ENCODE measurements at places on chromosomes 16 and 17. TPM values are rescaled to one million over a fixed set of nuclear protein-coding genes. Genes with fewer than 3 reads are reported as not detected.

The HNF1B gene
- total RNA-seq: not detected

The DNASE1L2 gene
- total RNA-seq: 4.8 TPM

The ANKFN1 gene
- not detected for total RNA-seq

The CDH8 gene
- total RNA-seq: not detected

The G6PC1 gene
- not detected for total RNA-seq

The PAQR4 gene
- total RNA-seq: 1.5 TPM

The TOX3 gene
- total RNA-seq: not detected

The CCL16 gene
- total RNA-seq: not detected

The WIPF2 gene
- total RNA-seq: 34.7 TPM

The CYGB gene
- total RNA-seq: not detected

The ZNF646 gene
- total RNA-seq: 46.9 TPM

The ZNF469 gene
- 0.61 TPM for total RNA-seq

The TGFB1I1 gene
- 0.49 TPM for total RNA-seq

The OSGIN1 gene
- total RNA-seq: 1.2 TPM

The TBC1D16 gene
- total RNA-seq: 1.8 TPM

The KRT28 gene
- total RNA-seq: not detected

The CUEDC1 gene
- total RNA-seq: 0.90 TPM

The ACE gene
- total RNA-seq: 56.7 TPM

The CALB2 gene
- total RNA-seq: not detected

The GPATCH8 gene
- total RNA-seq: 70.6 TPM

The NPIPA3 gene
- 2.5 TPM for total RNA-seq

The AGRP gene
- not detected for total RNA-seq

The TEFM gene
- 20.2 TPM for total RNA-seq

The CSH1 gene
- not detected for total RNA-seq

The ARSG gene
- total RNA-seq: 13.6 TPM

The EXOC3L1 gene
- not detected for total RNA-seq

The TLCD3B gene
- total RNA-seq: not detected

The TP53TG3C gene
- not detected for total RNA-seq

The GPR142 gene
- total RNA-seq: not detected

The DOC2B gene
- not detected for total RNA-seq

The KRT40 gene
- not detected for total RNA-seq

The GAST gene
- total RNA-seq: not detected

The KREMEN2 gene
- total RNA-seq: not detected

The KIAA0513 gene
- 17.7 TPM for total RNA-seq

The KRT23 gene
- total RNA-seq: not detected

The PSKH1 gene
- 25.1 TPM for total RNA-seq

The SLC38A8 gene
- not detected for total RNA-seq

The NDUFAF8 gene
- 40.1 TPM for total RNA-seq

The CSH2 gene
- total RNA-seq: not detected

The RPRML gene
- total RNA-seq: not detected

The NFAT5 gene
- total RNA-seq: 29.2 TPM

The KRTAP4-5 gene
- not detected for total RNA-seq

The MMP2 gene
- 0.84 TPM for total RNA-seq

The TMEM114 gene
- total RNA-seq: not detected

The TEX19 gene
- not detected for total RNA-seq

The DCAKD gene
- 32.1 TPM for total RNA-seq

The RTN4RL1 gene
- total RNA-seq: 0.30 TPM

The LRRC37A gene
- total RNA-seq: 11.9 TPM

The CACNA1H gene
- 2.0 TPM for total RNA-seq

The ADAP2 gene
- total RNA-seq: 6.4 TPM

The MT4 gene
- total RNA-seq: not detected

The CMTR2 gene
- 28.5 TPM for total RNA-seq

The TUBG2 gene
- 18.1 TPM for total RNA-seq
